ENCODE measurements at places on chromosomes 12 and 14.
A peak's percentile ranks its signal among the peaks of the same experiment; 100 is the strongest.

- DNase-seq, result no peak
Observed at GRCh38 chr12:104662908-104663307, 206.2 kb downstream of the CHST11 start.

DNA sequence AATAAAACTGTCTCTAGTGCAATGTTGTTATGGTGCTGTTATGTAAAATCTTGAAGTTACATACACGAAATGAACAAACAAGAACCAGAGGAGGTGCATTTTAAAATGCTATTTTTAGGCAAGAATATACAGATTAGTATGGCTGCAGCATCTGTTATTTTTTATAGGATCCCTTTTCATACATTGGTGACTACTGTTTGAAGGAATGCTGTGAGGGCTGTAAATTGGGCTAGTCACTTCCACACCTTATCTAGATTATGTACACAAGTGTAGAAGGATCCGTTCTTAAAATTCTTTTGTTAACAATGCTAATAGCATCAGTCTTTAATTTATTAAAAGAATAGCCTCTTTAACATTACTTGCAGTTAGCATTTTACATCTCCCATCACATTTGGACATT, 284.3 kb upstream of the MDGA2 start:
- DNase-seq, result peak; percentile 77

- DNase-seq, result no peak
Observed at GRCh38 chr12:5520037-5520436, 88.1 kb downstream of the NTF3 start.

- DNase-seq, result no peak
Observed at GRCh38 chr12:66048218-66048834, 82.2 kb downstream of the LLPH start.

GRCh38 chr12:127393896-127394295, 873.1 kb upstream of the TMEM132C start:
- DNase-seq, result peak; percentile 96

GRCh38 chr12:90991952-90992465, 12.8 kb downstream of the EPYC start:
- DNase-seq, result no peak

DNA sequence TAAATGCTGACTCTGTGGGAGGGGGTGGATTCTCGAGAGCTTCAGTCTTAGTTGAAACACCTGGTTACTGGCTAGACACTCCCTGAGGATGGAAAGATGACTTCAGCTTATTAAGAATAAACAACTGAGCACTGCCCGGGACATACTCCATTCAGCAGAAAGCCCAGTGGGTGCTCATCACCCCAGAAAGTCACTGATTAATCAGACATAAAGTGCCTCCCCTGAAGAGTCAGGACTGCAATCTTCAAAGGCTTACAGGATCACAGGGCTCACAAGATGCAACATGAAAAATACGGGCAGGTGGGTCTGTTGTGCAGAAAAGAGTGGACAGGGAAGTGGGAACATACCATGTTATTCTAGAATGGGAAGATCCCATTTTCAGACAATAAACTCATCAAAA, 207.0 kb downstream of the CALM1 start:
- no peak for DNase-seq

DNA sequence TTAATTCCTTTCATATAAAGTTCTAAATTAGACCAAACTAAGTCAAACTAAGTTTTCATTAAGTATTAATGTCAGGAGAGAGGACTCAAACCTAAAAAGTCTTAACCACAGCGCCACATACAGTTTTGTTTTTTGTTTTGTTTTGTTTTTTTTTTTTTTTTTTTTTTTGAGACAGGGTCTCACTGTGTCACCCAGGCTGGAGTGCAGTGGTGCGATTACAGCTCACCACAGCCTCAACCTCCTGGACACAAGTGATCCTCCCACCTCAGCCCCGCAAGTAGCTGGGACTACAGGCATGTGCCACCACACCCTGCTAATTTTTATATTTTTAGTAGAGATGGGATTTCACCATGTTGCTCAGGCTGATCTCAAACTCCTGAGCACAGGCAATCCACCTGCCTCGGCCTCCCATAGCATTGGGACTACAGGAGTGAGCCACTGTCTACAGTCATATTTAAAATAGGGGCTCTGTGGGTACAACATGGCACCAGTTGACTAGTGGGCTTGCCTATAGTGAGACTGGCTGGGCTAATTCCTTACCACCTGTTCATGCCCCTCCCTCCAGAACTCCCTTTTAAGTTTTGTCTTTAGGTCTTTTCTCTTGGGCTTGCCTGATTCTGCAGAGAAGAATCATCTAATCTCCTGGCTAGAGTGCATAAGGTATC, 110.2 kb downstream of the PPP2R5E start:
- DNase-seq, result no peak

- DNase-seq, result no peak
Observed at GRCh38 chr12:22169376-22169775, 123.4 kb downstream of the CMAS start.

GRCh38 chr14:78968265-78968664, 798.1 kb downstream of the NRXN3 start:
- DNase-seq, result no peak

DNA sequence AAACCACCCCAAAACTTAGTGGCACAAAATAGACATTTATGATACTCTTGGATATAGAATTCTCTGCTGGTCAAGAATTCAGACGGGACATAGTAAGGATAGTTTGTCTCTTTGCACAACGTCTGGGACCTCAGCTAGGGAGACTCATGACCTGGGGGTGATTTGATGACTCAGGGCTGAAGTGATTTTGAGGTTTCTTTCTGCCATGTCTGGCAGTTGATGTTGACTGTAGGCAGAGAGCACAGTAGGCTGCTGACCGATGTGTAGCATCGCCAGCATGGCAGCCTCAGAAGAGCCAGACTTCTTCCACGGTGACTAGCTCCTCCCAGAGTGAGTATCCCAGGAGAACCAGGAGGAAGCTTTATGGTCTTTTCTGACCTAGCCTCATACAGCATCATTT, 88.9 kb upstream of the FRMD6 start:
- DNase-seq, result peak; percentile 40

- peak; percentile 86 for DNase-seq
Observed at GRCh38 chr12:49336645-49337584, at the start of gene C1QL4. Gene C1QL4, minus strand, starts transcription at chr12:49337188. Its CDS starts 711 bp downstream, at chr12:49336477.

DNA sequence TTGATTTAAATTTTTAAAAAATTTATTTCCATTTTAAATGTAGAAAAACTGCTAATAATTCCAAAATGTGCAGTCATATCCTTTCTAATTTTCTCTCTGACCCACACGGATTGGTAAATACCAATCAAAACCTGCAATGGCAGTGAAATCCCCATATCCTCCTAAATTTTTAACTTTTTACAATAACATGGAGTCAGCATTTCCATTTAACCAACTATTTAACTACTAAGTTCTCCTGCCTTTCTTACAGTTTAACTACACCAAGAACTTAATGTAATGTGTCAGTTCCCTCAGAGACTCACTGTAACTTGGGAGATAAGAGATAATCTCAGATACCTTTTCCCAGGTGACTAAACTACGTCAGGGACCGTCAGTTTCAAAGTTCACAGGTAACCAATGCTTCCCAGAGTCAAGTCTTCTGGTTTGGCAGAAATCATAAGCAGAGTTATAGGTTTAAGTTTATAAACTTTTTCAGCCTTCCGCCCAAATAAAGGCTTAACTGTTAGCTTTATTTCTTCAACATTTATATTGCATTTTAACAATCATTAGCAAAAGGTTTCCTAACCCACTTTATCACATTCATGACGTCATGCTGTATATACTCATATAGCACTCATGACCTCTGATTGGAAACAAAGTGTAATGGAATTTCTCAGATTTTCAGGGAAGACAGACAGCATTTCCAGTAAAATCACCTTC, 7.6 kb downstream of the KRAS start:
- no peak for DNase-seq

DNA sequence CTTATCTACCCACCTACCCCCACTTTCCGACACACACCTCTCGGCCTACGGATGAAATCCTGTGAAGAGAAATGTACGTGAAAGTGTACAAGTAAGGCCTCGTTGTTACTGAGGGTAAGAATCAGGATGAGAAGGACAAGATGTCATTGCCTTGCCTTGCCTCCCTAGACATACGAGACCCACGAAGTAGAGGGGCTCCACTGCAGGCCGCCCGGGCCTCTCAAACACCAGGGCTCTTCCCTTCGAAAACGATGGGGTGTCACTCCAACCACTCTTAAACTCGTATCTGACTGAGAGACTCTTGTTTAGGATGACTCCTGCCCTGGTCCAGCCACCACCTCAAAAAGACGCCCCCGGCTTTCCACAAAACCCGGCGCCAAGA, 498 bp downstream of the RACGAP1 start:
- DNase-seq, result no peak

DNA sequence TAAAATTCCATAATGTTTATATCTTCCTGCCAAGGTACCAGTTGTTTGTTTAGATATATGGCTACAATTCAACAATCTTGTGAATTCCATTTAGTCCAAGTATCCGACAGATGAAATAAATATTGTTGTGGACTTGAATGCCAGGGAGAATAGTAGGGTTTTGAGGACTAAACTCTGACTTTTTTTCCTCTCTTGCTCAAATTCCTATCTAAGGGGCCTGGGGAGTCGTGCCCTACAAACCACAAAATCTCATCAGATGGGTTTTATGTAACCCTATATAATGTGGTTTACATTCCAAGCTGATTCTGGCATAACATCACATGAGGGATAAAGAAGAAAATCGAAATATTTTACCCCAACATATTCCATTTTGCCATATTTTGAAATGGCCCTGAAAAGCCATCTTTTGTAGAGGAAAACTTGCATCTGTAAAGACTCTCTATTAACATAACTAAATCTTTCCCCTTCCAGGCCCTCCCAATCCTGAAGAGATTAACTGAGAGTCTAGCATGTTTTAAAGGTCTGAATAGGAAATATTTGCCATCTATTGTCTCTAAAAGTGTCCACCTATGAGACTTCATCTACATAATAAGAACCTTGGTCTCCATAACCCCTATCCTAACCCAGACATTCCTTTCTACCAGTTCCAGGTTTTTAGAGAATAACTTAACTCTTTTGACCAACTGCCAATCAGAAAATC, 184.7 kb upstream of the KITLG start:
- no peak for DNase-seq

- DNase-seq, result peak; percentile 51
Observed at GRCh38 chr14:90397425-90398314, 841 bp downstream of the CALM1 start.

DNA sequence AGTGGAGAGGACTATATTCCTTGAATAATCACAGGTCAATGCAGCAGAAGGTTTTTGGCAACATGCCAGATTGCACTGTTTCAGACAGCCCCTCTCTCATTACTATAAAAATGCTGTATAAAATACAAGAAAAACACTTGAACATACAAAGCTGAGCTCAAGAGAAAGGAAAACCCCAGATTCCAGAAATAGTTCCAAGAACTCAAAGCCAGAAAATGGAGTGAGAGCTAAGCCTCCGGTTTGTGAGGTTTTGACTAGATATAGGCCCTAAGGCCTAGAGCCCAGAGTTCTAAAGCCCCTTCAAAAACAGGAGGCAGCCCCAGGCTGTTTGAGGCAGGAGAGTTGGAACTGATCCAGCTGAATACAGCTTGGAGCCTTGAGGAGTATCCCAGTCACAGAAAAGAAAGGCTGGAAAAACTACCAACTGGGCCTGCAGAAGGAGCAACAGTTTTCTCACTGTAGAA, 29.4 kb upstream of the ACTN1 start:
- no peak for DNase-seq

DNA sequence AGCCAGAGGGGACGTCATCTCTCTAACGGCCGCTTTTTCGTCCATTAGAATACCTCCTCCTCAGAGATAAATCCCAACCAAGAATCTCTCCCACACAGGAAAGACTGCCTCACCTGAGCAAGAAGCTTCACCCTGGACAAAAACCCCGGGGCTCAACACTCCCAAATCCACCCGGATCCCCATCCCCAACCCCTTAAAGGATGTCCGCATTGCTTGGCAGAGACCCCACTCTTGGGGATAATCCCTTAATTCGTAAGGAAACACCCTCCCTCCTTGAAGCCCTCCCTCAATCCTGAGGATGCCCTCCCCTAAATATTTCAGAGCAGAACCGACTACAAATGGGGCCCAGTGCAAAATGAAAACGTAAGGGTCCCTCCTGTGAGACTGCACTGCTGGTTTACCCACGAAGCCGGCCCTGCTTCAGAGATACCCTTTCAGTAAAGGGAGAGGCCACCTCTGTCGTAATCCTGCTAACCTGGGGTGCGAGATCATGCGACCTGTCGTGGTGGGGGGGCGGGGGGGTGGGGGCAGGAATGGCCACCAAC, 655 bp upstream of the DYNLL1 start:
- no peak for DNase-seq

DNA sequence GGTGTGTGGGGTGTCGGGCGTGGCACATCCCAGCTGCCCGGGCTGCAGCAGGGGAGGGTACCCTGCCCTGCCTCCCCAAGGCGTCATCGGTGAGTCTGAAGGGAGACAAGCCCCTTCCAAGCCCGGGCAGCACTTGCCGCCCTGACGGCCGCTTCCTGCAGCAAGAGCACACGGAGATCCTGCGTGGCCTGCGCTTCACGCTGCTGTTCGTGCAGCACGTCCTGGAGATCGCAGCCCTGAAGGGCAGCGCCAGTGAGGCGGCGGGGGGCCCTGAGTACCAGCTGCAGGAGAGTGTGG, 10.1 kb upstream of the PUS1 start:
- DNase-seq, result no peak

DNA sequence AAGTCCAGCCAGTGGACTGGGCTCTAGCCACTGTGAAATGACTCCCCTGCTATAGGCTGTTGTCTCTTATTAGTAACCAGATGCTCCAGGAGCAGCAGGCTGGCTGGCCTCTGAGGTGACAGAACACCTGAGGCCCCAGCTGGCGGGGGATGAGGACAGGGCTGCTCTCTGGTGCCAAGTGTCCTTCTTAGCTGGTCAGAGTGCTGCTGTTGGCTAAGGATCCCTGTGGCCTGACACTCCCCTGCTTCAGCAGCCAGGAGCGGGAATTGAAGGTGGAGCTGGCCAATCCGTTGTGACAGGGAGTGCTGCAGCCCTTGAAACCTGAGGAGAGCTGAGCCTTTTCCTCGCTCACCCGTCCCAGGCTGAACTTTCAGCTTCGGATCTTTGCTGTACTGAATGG, 30.7 kb downstream of the TMEM229B start:
- DNase-seq, result peak; percentile 60

DNA sequence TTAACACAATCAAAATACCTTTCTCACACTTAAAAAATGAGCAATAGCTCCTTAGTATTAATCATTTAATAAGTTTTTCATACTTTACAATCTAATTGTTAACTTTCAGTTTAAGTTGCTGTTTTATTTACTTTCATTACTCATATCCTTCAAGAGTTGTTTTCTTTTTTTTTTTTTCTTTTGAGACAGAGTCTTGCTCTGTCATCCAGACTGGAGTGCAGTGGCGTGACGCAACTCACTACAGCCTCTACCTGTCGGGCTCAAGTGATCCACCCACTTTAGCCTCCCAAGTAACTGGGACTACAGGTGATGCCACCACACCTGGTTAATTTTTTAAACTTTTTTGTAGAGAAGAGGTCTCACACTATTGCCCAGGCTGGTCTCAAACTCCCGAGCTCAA, 16.1 kb downstream of the ZBTB1 start:
- DNase-seq, result peak; percentile 76

GRCh38 chr12:68957273-68957672, 24.3 kb upstream of the CPM start:
- DNase-seq, result no peak

- peak; percentile 36 for DNase-seq
Observed at GRCh38 chr14:67357969-67358354, 1.6 kb downstream of the ATP6V1D start.

GRCh38 chr12:76694369-76694768, 69.5 kb upstream of the ZDHHC17 start:
- DNase-seq, result no peak

Data from PC-3 (cell line).